ENCODE measurements at places on chromosomes 5 and 9.

DNA sequence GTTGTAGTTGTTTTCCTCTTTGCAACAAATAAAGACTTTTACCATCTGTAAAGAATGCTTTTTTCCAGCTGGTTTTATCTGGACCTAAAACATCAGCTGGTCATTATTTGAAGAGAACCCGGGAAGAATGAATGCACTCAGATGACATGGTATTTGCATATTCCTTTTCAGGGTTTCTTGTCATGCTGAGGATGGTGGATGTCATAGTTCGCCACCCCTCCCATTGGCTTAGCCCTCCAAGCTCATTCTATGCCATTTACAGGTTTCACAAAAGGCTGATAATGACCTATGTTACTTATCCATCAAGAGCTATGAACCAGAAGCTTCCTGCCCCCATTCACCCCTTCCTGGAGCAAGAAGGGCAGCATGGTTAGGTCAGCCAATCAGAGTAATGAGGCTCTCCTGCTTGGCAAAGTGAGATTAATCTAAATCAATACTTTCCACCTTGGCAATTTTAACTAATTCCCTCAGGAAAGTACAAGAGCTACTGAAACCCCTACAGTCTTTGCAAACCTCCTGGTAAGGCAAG lies 440.5 kb upstream of the TLE4 start:
- DNase-seq, result no peak

GRCh38 chr5:148388696-148389095 lies 4.9 kb downstream of the FBXO38 start:
- DNase-seq, result no peak

- no peak for DNase-seq
These were observed 119.5 kb downstream of the ANXA1 start for GRCh38 chr9:73270967-73271721.

- peak; percentile 31 for DNase-seq
These were observed 589.1 kb downstream of the MTRR start for GRCh38 chr5:8458038-8458383.

GRCh38 chr5:67537439-67538148 lies 341.0 kb upstream of the CD180 start:
- DNase-seq, result no peak

- no peak for DNase-seq
These were observed 12.7 kb downstream of the C9orf153 start for GRCh38 chr9:86246752-86247161.

GRCh38 chr9:99011161-99011709 lies 67.5 kb downstream of the COL15A1 start:
- no peak for DNase-seq

DNA sequence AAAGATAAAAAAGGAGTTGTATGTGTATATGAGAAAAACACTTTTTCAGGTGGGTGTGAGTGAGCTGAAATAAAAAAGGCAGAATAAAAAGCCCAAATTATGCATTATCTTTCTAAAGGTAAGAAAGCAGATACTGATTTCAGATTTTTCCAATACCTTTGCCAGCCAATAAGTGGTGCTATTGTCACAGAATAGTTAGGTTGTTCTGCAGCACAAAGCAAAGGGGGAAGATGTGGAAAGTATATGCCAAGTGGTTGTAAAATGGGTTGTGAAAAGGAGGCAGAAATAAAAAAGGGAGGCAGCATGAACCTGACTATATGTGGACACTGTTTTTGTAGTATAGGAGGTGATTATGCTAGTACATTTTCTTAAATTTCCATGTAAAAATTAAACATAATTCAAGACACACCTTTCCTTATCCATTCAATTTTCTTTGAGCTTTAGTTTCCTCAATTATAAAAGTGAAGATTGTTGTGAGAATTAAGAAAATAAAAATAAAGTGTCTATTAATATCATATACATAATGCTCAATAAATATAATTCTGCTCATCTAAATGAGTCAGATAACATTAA lies 106.7 kb downstream of the SMIM15 start:
- DNase-seq, result no peak

DNA sequence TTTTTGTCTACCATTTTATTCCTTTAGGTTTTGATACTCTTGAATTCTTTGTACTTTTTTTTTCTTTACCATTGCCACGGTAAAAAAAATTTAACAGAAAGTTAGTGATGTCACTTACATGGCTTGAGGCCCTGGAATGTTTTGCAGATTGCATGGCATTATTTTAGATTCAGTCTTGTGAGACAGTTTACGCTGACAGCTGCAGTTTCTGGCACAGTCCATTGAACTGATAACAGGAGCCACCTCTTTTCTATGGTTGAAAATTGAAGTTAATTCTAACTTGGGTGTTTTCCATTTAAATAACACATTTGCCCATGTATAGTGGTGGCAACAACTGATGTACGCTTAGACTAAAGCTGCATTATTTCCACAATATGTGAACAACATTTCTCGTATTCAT lies 1028.5 kb downstream of the CDH18 start:
- no peak for DNase-seq

DNA sequence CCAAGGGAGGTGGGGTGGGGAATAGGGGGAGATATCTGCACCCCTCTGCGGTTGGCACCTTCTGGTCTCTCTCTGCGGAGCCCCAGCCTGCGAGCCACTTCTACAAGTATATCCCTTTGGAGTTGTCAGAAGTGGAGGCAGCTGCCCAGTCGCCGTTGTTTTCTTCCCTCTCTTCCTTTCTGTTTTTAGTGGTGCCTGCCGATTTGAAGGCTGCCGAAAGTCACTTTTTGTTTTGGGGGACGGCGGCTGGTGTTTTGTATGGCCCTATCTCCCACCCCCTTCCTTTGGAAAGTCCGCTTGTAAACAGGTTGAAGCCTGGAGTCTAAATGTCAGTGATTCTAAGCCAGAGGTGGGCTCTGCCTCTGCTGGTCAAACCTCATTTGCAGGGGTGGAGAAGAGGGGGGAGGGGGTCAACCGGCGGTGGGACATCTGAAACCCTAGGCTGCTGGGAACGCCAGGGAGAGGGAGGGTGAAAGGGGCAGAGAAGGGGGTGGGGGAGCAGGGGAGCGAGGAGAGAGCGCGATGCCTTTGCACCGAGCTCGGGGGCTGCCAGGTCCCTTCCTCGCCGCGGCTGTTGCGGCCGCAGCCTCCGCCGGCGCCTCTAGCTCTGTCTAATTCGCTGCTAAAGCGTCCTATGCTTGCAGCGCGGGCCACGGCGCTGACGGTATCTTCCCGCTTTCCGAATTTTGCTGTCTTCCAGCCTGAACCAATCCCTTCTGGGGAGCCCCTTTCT lies at the start of gene FGF10:
FGF10 (minus strand) TSS at position 331 of the 733 bp plus-strand sequence. CDS start 738 bp downstream, outside the sequence.
- no peak for DNase-seq

GRCh38 chr5:172554562-172554961 lies 86.5 kb upstream of the NEURL1B start:
- no peak for DNase-seq

DNA sequence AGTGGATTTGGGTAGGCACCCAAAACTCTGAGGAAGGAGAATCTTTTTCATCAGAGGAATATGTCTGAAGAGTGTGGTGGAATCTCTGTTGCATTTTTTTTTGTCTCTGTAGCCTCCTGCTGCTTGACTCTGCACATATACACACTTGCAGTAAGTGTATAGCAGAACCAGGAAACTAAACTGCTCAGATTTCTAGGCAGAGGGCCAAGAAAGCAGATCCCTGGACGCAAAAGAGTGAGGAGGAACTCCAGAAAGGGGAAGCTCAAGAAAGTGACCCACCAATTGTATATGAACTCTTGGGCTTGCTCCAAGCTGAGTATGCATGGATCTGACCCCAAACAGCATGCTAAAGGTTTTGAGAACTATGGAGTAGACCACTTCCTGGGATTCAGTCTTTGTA lies 181.8 kb downstream of the GADD45G start:
- no peak for DNase-seq

DNA sequence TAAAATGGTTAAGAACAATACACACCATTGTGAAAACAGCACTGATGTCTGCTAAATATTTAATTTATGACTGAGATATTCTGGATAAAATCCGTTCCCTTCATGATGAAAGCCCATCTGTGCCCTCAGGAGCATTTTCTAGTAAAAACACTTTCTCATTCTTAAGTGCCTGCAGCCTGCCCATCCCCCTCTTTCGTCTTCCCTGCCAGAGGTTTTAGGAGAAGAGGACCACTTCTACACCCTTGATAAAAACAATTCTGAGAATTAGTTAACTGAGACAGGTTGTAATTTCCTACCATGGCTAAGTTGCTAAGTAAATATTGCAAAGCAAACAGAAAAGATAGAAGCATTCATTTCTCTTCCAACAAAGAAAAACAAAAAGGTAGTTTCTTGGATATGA lies 272.6 kb downstream of the ATPSCKMT start:
- no peak for DNase-seq

GRCh38 chr5:84228266-84228665 lies 156.4 kb downstream of the EDIL3 start:
- no peak for DNase-seq

DNA sequence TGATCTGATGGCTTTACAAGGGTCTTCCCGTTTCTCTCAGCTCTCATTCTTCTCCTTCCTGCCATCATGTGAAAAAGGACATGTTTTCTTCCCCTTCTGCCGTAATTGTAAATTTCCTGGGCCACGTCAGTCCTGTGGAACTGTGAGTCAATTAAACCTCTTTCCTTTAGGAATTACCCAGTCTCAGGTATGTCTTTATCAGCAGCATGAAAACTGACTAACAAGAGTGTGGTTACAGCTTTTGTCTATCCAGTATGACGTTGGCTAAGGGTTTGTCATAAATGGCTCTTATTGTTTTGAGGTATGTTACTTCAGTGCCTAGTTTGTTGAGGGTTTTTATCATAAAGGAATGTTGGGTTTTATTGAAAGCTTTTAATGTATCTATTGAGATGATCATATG lies 501.6 kb downstream of the CAAP1 start:
- no peak for DNase-seq

- no peak for DNase-seq
These were observed 267.3 kb downstream of the MTRR start for GRCh38 chr5:8136271-8136670.

DNA sequence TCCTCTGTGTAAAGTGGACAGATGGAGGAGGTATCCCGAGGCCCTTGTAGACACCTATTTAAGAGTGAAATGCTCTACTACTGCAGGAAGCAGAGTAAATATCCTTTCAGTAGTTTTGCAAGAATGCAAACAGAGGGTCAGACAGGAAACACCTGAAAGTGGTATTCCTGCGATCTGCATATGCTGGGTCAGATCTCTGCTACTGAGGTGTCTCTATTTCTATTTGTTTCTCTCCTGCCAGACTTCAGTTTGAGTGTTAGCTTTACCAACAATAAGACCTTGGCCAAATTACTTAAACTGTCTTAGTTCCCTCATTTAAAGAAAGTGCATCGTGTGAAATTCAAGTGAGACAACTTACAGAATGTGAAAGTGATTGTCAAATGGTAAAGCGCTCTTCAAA lies 47.6 kb downstream of the JAKMIP2 start:
- no peak for DNase-seq

- DNase-seq, result no peak
These were observed 161.2 kb downstream of the FGF18 start for GRCh38 chr5:171580502-171581265.

DNA sequence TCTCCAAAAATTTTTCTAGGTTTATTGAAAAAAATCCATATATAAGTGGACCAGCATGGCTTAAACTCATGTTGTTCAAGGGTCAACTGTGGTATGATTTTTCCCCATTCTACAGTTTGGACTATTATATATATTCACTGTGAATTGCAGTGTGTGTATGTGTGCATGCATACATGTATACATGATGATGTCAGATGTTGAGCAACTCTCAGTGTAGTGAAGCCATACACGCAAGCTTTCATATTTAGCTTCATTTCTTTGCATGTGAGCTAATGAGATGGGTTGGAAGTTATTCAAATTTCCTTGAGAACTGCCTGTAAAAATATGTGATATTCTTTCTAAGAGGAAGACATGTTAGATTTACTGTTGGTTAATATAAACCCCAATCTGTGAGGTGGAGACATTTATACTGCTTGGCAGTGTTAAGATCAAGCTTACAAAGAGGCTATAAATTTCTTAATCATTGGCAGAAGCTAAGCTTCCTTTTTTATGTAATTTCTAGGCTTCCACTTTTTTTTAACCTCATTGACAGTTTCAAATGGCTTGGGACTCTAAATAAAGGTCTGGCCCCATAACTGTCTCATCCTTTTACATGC lies 134.8 kb downstream of the GABRG2 start:
- DNase-seq, result no peak

- DNase-seq, result no peak
These were observed 178.0 kb downstream of the SYK start for GRCh38 chr9:90979639-90980038.

DNA sequence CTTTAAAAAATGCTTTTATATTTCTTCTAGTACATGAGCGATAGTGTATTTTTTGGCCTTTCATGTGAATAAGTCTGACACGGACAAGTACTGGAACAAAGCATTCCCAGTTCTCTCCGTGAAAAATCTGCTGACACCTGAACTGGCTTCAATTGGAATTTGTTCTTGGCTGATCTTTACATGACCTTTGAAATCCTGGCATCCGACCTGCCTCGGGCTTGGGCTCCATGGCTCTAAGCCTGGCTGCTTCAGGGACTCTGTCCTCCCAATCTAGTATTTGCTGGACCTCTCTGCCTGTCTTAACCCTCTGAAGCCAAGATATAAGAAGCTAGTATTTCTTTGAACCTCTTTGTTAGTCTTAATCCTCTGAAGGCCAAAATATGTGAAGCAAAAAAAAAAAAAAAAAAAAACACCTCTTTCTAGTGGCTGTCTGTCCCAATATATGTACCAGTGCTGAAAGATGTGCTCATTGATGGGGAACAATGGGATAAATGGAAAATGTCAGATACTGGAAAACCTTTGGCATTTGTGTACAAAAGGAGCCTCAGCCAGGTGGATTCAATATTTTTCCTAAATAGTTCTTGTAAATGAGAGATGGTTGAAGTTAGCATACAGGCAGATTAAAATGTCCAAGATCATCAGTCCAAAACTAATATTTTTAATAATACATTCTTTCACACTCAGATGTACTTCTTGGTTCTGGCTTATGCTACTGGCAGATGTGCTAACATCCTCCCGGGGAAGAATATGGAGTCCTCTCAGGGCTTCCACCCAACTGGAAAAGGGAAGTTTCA lies 470.6 kb downstream of the TUSC1 start:
- no peak for DNase-seq

DNA sequence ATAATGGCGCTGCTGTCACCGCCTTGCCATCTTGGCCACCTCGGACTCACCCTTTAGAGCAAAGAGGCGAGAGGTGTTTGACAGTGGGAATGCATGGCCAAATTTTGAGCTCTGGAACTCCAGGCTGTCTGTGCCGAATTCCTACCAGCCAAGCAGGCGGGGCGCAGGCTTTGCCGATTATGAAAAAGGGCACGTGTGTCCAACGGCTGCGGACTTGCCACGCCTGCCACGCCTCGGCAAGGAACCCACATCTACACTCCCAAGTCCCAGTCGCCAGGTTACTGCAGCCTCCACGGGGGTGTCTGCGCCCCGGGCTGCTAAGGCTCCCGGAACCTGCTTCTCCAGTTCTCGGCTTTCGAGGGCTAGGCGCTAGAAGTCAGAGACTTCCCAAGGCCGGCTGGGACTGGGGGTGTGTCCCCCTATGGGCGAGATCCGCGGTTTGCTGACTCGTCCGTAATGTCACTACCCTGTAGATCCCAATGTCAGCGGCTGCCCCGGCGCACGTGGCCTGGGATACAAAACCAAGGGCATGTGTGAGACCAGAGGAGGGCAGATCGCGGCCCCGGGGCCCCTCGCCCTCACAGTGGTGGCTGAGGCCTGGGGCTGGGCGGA lies 2.8 kb downstream of the NPR3 start:
- DNase-seq, result no peak
